ENCODE measurements at places on chromosomes 2 and 18.

DNA sequence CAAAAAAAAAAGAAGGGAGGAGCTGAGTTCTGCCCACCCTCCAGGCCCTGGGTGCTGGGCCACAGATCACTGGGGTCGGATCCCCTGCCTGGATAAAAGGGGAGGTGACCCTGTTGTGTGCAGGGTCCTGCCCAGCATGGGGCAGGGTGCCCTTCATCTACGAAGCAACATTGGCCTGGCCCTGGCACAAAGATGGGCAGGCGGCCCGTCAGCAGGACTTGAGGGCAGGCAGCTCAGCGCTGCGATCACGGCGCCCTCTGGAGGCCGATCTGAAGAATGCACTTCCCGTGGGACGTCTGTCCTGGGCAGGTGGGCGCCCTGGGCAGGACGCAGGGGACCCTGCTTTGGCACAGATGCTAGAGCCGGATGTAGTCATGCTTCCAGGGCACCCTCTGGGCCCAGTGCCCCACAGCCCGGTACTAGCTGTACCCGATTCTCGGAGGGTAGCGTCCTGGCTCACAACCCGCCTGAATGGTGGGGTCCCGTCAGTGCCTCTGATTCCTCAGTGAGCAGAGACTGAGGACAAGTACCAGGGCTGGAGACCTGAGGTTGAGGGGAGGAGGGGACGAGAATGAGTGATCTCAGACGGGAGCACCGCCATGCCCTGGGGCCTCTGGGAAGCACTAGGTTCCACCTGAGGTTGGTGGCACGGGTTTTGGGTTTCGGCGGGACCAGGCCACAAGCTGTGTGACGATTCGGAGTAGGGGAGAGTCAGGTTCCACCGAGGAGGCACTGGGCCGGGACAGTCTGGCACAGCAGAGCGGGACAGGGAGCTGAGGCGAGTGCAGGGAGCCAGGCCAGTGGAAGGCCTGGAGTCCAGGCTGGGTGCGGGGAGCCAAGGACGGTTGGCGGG, 18.0 kb downstream of the ARID5A start:
- peak; percentile 64 for DNase-seq

DNA sequence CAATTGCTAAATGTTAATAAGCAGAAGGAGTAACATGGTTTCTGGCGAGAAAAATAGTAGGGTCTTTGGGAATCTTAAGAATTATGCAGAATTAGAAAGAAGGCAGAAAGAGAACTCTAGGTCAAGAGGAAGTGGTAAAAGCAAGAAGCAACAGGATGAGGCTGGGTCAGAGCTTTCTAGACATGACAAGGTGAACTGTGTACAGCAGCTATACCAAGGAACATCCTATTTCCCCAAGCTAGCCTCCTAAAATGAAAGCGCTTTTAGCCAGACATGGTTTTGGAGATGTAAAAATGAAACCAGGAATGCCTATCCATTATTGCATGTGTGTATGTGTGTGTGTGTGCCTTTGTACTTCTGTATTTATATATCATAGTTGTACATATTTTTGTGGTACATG, 42.3 kb upstream of the STAT1 start:
- no peak for DNase-seq

DNA sequence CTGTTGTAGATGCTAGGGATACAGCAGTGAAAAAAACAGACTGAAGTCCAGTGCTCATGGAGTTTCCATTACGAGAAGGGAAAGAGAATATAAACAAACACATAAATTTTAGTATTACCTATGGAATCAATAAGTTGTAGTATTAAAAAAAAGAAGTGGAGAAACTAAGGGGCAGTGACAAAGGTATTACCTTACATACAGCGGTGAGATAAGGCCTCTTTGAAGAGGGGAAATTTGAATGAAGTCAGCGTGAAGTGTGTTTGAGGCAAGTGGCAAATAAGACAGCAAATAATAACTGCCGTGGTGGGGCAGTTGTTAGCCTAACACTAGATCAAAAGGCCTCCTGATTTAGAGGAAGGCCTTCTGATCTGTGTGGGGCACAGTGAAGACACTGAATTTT, 57.9 kb downstream of the TLK1 start:
- no peak for DNase-seq

DNA sequence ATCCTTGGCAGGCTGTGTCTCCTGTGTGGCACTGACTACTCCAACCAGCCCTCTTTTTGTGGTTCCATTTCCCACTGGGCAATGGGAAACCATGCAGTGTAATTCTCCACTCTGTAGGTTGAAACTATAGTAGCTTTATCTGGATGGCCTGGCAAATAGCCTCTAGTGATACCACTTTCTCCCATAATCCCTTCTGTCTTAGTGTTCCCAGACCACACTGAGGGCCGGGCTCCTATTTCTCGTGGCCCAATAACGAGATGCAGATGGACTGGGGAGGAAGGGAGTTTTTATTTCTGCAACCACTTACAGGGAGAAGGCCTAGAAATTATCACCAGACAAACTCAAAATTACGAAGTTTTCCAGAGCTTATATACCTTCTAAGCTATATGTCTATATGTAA, 24.7 kb downstream of the SKA1 start:
- DNase-seq = no peak

- DNase-seq = no peak
Measured at GRCh38 chr2:195818106-195818505, 161.1 kb downstream of the SLC39A10 start.

DNA sequence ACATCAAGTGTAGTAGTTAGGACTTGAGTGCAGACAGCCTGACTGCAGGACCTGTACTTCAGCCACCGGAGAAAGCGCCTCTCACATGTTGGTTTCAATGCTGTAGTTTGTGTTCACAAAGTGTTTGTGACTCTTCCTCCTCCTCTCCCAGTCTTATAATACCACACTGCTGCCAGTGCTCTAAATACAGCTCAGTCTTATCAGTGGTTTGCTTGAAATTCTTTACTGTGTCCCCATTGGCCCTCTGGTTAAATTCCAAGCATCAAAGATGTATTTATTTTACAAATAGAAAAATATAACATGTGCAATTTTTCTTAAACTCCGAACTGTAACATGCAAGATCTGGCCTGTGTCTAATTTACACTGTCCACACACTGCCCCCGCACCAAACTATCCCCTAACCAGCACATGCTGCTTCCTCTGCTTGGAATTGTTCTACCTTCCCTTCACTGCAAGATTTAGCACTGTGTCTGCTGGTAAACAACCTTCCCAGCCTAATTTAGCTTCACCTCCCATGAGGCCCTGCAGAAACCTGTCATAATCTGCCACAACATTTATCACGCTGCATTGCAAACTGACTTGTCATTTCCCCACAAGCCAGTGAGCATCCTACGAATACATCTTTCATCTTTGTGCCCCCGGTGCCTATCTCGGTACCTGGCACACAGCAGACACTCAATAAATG, 77.1 kb downstream of the SUMO1 start:
- no peak for DNase-seq

GRCh38 chr18:58194028-58194427, 150.0 kb downstream of the NEDD4L start:
- no peak for DNase-seq

- no peak for DNase-seq
Measured at GRCh38 chr2:111919365-111919764, 21.0 kb downstream of the MERTK start.

- DNase-seq = no peak
Measured at GRCh38 chr2:154886316-154886715, 187.8 kb downstream of the KCNJ3 start.

- no peak for DNase-seq
Measured at GRCh38 chr18:69626643-69627242, 226.1 kb downstream of the DOK6 start.

GRCh38 chr2:235314371-235314930, 179.4 kb upstream of the AGAP1 start:
- no peak for DNase-seq

DNA sequence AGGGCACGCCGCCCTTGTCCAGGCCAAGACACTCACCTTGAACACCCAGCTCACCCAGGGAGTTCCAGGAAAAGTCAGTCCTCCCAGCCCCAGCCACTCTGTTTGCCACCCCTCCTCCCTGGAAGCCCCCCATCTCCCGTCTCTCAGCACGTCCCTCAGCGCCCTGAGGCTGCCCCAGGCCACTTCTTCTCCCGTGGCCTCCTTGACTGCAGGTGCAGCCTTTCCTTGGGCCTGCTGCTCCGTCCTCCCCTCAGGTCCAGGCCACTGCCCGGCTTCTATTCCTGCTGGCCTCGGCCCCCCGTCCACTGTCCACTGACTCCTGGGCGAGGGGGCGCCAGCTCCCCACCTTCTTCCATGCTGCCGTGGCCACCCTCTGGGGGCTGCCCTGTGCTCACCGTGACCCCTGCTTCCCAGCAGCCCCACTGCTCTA, 239.1 kb downstream of the HDAC4 start:
- DNase-seq = no peak

DNA sequence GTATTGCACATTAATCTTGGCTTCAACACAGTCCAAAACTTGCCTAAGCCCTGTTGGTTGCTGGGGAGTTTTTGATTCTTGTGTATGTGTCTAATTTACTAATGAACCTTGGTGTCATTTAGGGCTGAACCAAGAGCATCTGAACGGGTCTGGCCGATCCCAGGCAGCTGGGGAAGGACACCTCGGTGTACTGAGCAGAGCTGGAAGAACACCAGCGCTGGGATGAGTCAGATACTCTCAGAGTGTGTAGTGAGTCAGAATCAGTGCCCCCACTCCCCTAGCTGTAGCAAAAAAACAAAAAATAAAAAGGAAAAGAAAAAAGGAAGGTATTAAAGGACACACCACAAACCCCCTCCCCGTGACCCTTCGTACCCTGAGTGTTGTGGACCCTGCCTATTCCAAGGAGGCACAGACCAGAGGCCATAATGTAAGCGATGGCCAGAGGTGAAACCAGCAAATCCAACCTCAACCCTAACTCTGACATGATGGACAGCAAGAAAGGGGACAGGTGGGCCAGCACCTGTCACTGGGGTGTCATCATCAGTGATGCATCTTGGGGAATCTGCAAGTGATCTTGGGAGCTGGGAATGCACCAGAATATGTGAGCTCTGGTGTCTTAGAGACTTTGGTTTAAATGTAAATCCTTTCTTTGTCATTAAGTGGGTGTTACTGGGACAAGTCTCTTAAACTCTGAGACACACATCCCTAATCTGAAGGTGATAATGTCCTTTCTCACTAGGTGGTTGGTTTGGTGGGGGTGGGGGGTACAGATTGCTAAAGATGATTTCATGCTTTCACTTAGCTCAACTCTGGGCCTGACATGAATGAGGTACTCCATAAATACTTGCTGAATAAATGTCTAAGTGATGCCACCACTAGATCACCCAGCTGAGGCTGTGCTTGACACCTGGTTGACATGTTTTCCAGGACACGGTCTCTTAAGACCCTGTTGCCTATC, 34.2 kb upstream of the NCOA1 start:
- DNase-seq = peak; percentile 19

DNA sequence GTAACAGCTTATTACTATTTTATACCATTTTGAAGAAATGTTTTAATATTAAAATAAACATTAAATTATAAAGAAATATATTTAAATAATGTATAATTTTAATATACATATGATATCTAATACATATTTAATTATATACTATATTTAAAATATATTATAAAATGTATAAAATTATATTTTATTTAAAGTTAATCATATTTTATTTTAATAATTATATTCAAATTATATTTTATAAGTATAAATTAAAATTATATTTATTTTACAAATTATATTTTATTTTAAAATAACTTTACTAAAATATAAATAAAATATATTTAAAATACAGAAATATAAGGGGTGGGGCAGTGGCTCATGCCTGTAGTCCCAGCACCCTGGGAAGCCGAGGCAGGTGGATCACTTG, 2.1 kb downstream of the CRYGD start:
- DNase-seq = no peak

DNA sequence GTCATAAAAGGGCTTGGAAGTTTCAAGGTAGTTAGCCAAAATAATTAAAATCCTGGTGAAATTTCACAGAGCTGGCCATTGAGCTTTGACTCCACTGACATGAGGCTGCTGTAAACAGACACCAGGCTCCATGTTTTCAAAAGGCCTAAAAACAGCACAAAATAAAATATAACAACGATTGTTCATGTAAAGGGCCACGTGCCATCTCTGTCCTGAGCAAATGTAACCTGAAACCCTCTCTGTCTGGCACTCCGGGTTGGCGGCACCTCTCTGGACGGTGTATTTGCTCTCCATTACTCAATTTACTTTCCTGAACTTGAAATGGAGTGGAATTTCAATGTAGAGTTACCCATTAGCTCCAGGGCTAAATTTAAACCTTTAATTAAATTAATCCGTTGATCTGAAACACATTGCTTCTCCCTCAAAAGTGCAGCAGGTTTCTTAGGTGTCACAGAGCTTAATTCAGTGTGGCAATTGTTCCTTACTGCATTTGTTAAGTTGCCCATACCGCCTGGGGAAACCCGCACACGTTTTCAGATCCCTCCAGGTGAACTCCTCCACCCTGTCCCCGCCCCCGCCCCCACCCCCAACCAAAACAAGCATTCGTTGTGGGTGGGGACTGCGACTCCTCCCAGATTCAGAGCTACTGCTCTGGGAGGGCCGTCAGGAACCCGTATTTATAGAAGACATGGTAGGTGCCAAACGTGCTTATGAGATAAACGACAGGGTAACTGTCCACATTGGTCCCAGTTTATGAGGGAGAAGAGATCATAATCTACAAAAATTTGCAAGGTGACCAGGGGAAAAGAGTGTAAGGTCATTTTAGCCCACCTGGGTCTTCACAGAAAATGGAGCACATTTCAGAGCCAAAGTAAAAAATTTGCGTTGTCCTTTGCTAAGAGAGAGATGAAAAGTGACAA, 1.2 kb upstream of the CABLES1 start:
- DNase-seq = peak; percentile 24

GRCh38 chr2:234672498-234673150, 175.7 kb upstream of the ARL4C start:
- DNase-seq = no peak

DNA sequence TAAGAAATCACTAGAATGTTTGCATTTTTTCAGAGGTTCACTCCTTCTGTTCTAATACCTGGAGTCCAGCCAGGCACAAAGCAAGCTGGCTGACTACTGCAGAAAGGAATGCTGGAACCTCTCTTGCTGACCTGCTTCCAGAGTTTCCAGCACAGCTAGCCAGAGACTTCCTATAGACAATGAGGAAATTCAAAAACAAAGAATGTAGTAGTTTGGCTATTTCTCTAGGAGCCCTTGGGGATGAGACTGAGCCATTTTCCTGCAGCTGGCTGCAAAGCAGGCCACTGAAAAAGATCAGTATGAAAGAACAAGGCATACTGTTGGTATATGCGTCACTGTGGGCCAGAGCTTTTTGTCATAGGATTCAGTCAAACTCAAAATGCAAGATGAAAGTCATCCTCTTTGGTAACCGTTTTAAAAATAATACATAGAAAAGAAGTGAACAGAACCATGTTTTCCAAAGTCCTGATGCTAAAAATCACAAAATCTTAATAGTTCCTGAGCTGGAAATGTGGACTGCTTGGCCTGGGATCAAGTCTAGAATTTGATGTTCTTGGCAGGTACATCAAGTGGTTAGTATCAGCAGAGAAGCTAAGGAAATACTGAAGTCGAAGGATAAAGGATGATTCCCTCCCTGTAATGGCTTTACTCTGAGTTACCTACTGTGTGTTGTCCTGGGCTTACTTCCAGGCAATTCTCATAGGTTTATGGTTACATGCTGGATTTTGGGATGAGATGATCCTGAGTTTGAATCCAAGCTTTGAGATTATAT, 9.0 kb upstream of the DSEL start:
- DNase-seq = no peak

GRCh38 chr18:78496079-78496478, 483.5 kb upstream of the SALL3 start:
- DNase-seq = no peak

Data from stimulated activated CD4-positive, alpha-beta T cell treated with anti-CD3 and anti-CD28 coated beads, Interleukin-1b, Interleukin-23, amount 100 ng/mL, for 48 hours (primary cell).